ENCODE measurements at places on chromosomes 7 and 10.

DNA sequence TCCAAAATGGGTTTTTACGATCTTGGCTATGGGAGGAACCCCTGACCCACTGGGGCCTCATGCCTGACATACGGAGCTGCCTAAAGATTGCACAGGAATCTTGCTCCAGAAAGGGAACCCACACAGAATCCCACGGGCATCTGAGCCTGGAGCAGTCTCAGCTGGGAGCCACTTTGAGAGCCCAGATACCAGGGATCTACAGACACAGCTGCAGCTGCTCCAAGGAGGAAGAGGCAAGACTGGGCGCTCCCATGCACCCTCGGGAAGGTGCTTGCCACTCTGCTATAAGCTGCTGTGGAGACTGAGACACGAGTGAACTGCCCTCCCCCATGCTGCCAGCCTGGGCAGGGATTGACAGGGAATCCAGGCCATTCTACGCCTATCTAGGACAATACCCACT, 202.5 kb downstream of the REEP3 start:
- DNase-seq, result no peak

DNA sequence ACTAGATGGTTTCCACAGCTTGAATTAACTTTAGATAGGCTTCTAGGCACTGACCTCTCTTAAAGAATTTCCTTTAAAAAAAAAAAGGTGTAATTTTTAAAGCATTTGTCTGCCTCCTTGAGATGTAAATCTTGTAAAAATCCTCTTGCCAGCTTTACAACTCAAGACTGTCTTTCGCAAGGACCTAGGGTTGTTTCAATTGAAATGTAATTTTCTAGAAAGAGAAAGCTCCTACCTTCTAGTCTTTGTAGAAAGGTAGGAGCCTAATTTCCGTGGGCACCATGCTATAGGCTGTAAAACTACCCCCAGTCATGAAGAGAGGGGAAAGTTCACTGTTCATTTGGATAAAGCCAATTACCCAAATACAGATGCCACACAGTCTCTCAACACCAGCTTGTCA, 228.8 kb upstream of the TMEM229A start:
- DNase-seq, result no peak

DNA sequence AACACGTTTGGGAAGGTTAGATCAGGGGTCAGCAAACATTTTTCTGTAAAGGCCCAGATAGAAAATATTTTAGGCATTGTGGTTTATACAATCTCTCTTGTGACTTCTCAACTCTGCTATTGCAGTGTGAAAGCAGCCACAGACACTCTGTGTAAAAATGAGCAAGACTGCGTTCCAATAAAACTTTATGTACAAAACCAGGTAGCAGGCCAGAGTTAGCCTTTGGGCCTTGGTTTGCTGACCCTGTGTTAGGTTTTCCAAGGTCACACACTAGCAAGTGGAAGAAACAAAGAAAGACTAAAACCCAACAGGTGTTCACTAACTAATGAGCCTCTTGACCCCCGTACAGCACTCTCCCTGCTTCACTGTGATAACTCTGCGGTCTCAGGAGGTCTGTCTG, 14.9 kb upstream of the PAXIP1 start:
- DNase-seq, result no peak

GRCh38 chr7:15403315-15403714, 158.5 kb downstream of the AGMO start:
- DNase-seq, result no peak

DNA sequence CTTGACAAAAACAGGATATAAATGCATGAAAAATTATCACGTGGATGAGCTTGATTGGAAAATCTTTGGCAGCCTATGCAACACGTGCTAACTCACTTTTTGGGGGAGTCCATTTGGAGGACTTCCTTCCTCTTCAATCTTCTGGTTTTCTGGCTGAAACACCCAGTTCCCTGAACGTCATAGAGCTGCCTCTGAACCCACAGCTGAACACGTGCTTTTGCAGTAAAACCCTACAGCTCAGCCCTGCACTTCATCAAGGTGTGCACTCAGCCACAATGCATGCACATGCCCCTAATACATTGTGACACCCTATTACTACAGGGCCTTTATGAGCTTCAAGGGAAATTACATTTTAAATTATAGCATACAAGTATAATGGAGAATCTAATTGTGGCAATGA, 808.7 kb upstream of the AUTS2 start:
- DNase-seq, result no peak

DNA sequence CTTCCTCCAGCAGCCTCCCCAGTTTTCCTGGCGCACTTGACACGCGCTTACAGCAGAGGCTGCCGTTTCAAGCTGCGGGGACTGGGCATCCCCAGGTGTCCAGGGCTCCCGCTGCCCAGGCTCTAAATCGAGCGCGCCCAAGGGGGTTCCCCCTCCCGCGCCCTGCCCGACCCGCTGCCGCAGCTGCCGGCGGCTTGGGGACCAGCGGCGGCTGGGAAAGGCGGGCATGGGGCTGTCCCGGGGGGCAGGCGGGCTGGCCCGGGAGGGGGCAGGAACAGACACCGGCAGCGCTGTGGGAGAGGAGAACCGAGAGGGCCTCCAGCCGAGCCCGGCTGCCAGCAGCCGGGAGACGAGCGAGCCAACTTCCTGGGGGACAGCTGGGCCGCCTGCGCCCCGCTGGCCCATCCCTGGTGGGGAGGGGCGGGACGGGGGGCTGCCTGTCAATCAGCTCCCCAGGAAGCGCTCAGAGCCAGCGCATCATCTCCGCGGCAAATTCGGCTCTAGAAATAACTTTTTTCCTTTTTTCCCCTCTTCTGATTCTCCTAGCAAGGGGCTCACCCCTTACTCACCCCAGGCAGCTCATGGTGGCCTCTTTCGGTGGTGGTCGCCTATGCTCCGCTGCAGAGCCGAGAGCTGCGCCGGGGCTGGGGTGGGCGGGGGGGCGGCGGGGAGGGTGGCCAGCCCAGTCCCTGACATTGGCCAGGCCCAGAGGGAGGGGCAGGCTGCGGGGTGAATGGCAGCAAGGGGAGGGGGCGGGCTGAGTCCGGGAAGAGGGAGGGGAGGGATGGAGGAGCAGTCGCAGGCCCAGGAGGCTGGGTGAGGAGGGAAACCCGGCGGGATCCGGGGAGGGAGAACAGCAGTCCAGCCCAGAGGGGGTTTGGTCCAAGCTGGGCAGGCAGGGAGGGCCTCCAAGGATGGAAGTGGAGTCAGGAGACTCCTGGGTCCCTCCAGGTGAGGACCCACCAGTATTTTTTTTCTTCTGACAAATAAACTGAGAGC, 14.7 kb downstream of the GRID2IP start:
- no peak for DNase-seq

GRCh38 chr7:74101061-74101681, 17.6 kb downstream of the LIMK1 start:
- DNase-seq, result no peak

DNA sequence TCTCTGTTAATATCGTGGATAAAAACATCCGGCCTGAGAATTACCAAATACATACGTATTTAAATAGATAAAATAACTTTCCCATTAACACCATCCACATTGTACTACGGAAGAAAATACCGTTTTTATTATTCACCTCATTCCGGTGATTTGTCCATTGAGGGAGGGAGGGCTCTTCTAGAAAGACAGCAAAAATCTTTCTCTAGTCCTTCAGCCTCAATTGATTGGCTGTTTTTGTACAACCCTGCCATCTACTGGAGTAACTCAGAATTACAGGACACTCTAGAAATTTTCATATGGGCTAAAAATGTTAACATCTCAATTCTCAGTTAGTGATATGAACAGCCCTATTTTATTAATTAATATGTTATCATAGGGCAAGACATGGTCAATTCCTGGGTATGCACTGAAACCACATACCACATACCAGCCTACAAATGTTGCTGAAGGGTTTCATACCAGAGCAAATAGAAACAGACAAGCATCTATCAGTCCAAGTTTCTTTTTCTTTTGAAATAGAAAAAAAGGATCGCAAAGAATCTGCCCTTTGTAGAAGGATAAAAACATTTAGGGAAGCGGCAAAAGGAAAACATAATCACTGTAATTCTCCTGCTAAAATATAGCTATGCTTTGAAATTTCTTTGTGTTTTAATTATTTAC, 55.8 kb upstream of the CDCA7L start:
- DNase-seq, result no peak

GRCh38 chr7:38907766-38908165, 1.2 kb downstream of the VPS41 start:
- no peak for DNase-seq

DNA sequence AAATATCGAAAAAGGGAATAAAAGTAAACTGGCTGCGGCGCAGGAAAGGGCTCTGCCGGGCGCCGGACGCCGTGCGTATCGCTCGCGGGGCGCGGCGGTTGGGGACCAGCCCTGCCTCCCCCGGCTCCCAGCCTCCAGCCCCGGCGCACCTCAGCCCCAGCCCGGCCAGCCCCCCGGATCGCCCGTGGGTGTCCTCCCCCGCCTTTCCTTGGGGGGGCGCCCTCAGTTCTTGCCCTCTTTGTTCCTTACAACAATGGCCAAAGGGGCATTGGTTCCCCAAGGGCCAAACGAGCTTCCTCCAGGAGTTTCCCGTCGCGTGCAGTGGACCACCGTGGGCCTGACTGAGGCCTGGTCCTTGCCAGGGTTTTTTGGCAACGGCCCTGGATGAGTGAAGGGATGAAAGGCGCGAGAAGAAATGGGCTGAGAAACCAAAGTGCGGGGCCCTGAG, 1.2 kb downstream of the MACROH2A2 start:
- no peak for DNase-seq

DNA sequence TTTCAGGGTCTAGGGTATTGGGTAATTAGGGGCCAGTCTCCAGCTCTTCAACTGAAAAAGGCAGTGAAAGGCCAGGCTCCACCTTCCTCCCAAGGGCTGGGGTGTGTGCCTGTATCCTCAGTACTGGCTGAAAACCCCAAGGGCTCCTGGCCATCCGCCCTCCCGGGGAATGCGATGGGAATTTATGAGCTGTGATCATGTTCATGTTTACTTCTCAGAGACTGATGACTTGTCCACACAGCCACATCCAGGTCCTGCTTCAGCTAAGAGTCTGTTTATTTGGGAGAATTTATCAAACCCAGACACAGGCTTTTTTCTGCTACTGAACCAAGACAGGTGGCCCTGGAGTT, 91.7 kb downstream of the CCDC3 start:
- DNase-seq, result no peak

GRCh38 chr7:149764481-149765398, 8.6 kb downstream of the ZNF467 start:
- no peak for DNase-seq

DNA sequence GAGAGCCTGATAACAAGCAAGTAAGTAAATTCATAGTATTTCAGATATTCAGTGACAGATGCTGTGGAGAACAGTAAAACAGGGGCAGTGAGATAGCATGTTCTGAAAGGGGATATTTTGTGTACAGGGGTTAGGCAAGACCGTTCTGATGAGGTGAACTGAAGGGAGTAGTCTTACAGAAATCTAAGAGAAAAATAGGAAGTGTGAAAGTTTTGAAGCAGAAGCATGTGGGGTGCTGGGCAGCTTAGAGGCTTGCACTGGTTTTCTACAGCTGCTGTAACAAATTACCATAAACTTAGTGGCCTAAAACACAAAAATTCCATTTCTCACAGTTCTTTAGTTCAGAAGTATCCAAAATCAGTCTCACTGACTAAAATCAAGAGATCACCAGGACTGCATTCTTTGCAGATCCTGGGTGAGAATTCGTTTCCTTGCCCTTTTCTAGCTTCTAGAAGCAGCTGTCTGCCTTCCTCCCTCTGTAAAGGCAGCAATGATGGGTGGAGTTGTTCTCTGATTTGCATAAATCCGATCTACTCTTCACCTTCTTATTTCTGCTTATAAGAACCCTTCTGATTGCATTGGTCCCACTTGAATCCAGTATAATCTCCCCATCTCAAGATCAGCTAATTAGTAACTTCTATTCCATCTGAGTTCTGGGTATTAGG, 7.5 kb upstream of the KLF14 start:
- no peak for DNase-seq

- DNase-seq, result peak; percentile 3
These were observed 163.1 kb upstream of the NPVF start for GRCh38 chr7:25391295-25391861.

- no peak for DNase-seq
These were observed 176.3 kb upstream of the ZNF32 start for GRCh38 chr10:43824934-43825333.

DNA sequence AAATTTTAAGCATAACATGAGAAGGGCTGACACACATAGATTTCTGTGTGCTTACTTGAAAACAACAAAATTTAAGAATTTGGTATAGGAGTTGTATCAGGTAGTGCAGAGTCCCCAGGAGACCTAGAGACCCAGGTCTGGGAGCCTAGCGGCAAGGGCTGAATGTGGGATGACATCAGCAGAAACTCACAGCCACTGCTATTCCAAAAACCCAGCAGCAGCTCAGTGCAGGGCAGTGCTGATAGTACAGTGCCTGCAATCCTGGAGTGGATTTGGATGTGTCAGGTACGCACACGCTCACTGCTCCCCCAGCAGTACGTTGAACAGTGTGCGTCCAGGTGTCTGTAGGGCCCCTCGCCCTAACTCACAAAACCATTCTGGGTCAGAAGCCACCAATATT, 87.1 kb downstream of the EGFR start:
- no peak for DNase-seq

- no peak for DNase-seq
These were observed 33.0 kb upstream of the PPP1R3C start for GRCh38 chr10:91665842-91666241.

GRCh38 chr10:131880016-131880590, 20.7 kb upstream of the PPP2R2D start:
- no peak for DNase-seq

GRCh38 chr10:123556049-123556448, 110.1 kb upstream of the GPR26 start:
- DNase-seq, result no peak

DNA sequence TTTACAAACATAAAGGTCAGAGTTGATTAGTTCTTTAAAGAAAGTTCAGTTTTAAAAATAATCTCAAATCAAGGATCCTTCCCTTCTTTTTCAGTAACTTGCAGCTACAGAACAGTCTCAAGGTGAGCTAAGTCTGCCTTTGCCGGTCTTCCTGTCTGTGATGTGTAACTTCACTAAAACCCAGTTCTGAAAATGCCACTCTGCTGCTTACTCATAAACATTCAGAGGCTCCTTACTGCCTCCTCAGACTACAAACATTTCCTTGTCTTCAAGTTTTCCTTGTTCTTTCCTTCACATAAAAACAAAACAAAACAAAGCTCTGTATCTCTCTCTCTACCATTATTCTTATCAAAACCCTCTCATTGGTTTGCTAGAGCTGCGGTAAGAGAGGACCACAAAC, 128.7 kb downstream of the ETV1 start:
- no peak for DNase-seq

DNA sequence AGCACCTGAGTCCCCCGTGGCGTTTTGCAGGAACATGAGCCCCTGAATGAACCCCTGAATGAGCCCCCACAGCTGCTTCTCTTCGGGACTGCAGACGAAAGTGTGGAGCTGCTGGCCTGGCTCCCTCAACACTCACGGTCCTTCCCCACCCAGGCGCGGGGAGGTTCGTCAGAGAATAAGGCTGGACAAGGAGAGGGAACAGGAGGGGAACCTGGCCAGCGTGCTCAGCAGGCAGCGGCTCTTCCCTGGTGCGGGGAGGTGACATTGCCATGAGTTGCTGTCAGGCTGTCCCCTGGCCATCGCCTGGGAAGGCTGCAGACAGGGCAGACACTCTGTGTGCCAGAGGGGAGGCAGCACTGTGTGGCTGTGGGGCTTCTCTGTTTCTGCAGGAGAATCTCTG, 80.9 kb upstream of the SHH start:
- DNase-seq, result no peak

All from CD8-positive, alpha-beta memory T cell (primary cell).